Progenitor cell of endocrine pancreas (in vitro differentiated cells): ENCODE measurements at places on chromosomes 12 and 14.
A peak's percentile ranks its signal among the peaks of the same experiment; 100 is the strongest.

- DNase-seq = no peak
Observed at GRCh38 chr14:22573804-22574203, 15.2 kb downstream of the DAD1 start.

DNA sequence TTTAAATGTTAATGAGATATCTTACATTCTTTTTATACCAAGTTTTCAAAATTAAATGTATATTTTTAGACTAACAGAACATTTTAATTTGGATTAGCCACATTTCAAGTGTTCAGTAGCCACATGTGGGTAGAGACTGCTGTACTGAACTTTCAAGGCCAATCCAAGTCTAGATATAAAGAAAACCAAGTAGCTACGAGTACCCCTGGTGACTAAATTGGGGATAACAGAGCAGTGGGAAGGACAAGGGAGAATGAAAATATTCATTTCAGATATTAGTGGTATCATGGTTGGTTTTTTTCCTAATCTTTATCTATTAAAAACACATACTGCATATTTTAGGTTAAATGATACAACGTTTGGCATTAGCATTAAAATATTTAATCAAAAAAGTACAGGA, 69.4 kb upstream of the RHOJ start:
- no peak for DNase-seq

- DNase-seq = no peak
Observed at GRCh38 chr14:75861161-75861621, 120.6 kb downstream of the TGFB3 start.

DNA sequence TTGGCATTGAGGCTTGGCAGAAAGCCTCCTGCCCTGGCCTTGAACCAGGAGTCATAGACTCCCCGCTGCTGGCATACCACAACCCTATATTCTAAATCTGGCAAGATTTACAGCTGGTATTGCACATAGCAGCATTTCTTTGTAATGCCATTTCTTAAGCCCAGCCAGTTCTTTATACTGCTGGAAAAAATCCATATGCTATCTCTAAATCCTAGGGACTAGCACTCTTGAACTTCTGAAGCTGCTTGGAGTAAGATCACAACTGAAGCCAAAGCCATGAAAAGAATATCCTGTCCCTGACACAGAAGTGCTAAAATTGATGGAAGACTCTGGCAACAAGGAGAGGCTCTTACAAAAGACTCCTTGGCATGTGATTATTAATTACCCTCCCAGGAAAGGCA, 89.3 kb downstream of the KCNC2 start:
- no peak for DNase-seq

DNA sequence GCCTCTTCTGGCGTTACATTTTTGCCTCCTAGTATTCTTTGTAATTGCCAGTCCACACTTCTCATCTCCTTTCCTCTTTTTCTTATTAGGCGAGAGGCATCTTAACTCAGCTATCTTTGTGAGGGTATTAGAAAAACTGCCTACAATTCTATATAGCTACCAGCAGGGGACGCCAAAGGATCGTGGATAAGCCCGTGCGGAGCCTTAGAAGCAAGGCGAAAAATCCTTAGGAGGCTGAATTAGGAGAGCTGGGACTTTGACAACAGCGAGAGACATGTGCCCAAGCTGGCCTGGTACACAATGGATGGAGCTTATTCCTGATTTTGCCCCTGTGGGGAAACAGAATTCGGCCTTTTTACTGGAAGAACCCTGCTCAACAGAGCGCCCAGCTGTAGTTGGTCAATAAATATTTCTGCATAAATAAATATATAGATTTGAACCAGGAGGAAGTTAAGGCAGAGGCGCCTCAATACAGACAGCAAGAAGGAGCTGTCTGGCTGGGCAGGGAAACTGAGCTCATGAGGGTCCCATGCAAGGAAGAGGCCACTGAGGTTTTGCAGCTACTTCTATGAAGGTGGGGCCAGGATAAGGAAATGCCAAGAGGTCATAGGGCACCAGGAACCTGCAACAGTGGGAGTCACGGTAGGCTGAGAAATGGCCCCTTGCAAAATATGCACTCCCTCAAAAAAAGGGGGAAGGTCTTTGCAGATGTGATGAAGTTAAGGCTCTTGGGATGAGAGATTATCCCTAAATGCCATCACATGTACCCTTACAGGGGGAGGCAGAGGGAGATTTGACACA, 14.6 kb upstream of the RBM19 start:
- peak; percentile 21 for DNase-seq

DNA sequence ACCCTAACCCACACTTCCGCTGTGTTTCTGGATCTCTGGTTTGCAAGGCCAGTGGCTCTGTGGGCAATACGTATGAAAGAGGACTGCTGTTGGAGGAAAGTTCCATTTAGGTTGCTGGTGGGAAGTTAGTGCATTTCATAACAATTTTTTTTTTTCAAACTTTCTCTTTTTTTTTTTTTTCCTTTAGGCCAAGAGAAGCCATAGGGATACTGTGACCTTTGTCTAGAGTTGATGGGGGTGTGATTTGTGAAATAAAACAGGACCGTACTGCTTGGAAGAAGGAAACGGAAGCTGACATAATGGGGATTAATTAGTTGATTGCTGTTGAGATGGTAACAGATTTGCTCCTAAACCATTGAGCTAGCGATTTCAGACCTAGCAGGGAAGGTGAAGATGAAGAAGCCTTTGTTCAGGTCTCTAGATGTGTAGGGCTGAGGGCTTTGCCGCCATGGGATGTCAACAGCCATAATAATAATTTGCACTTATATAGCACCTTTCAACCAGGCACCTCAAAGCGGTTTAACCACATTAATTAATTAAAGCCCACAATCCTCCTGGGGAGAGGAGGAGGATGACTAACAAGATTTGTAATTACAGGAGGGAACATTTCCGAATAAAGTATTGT, 315.3 kb downstream of the ZFP36L1 start:
- no peak for DNase-seq

GRCh38 chr12:123395236-123395635, 11.3 kb downstream of the KMT5A start:
- no peak for DNase-seq

DNA sequence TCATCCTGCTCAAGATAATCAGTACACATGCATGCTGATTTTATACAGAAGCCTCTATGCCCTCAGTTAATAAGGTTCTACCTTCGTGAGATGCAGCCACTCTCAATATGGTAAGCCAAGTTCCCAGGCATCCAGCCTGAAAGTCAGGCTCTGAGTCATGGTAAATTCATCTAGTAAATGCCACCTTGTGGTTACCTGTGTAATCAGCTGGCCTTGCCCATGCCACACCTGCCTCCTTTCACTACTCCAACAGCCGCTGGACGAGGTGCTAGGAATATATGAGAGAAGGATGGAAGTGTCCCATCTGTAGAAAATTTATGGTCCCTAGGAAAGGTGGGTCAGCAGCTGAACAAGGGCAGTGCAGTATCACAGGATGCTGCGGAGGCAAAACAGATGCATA, 207.3 kb downstream of the SSPN start:
- DNase-seq = no peak

GRCh38 chr12:124428136-124428791, 133.4 kb downstream of the RFLNA start:
- no peak for DNase-seq

GRCh38 chr14:96929950-96930349, 132.8 kb downstream of the VRK1 start:
- DNase-seq = no peak

DNA sequence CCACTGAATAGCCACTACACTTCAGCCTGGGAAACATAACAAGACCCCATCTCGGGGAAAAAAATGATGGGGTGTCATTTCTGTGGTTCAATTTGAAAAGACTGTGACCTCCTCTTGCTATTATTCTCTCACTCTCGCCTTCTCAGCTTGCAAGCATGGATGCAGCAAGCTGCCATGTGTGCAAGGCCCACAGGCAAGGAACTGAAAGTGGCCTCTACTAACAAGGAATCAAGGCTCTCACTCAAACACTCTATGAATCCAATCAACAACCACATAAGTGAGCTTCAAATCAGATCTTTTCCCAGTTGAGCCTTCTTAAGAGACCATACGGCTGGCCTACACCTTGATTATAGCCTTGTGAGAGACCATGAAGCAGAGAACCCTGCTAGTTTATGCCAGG, 17.9 kb upstream of the DHRS7 start:
- no peak for DNase-seq

- no peak for DNase-seq
Observed at GRCh38 chr12:115771065-115771464, 506.4 kb downstream of the MED13L start.

GRCh38 chr12:108144080-108144479, 15.0 kb downstream of the WSCD2 start:
- no peak for DNase-seq

DNA sequence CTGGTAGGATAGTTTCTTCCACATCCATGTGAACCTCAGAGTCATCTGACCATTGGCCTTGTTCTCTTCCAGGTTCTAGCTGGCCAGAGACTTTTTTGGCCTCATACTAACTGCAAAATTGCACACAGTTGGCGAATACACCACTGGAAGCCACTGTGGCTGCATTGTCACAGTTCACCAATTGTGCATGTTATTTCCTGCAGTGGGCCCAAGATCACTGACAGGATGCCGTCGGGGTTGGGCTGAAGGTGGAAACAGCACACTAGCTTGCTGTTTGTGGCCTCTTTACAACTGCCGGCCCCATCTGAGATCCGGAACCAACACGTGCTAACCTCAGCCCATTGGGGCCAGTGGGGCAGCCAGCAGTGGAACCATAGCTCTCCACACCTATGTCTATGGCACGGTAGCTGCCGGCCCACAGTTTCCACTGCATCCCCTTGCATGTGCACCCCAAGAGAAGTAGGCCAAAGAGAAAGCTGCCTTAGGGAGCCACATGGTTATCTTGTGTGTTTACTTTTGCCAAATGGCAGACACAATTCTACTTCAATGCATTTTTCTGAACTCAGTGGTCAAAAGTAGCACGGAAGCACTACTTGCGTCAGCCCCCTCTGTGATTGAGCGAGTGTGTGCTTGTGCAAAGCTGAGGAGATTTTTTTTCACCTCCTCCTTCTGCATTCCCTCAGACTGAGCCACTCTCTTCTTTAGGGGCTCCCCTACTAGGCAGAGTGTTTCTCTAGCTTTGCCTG, 464.0 kb downstream of the RAD51B start:
- DNase-seq = no peak

- peak; percentile 59 for DNase-seq
Observed at GRCh38 chr14:103522649-103523574, at the start of gene CKB. CKB (minus strand) TSS chr14:103522830; CDS start chr14:103522493, 337 bp downstream.

GRCh38 chr14:93108105-93108504, 7.6 kb downstream of the ITPK1 start:
- DNase-seq = no peak

- no peak for DNase-seq
Observed at GRCh38 chr14:101980700-101981099, 16.3 kb downstream of the DYNC1H1 start.
